ENCODE measurements at places on chromosomes 4 and X.

DNA sequence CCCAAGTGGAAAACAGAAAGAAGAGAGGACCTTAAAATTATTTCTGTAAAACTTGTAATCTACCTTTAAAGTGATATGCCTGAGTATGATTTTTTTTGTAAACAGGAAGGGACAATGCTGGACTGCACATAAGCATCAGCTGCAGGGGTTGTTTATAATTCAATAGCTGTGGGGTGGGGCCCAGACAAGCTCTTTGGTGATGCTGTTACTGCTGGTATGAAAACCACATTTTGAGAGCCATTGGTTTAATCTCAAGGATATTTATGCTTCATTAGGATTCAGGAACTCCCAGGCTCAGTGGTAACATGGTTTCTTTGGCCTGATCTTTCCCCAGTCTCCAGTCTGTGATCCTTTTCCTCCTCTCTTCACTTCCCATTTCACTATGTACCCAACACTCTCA, 34.3 kb upstream of the GRPR start:
- no peak for DNase-seq

GRCh38 chrX:8731559-8732395, at the start of gene ANOS1:
Gene ANOS1 (minus strand): TSS chrX:8732137. CDS start chrX:8732036, 101 bp downstream.
- peak; percentile 69 for DNase-seq

- DNase-seq, result no peak
These were observed 43.5 kb downstream of the CLDN34 start for GRCh38 chrX:10010686-10011085.

- DNase-seq, result no peak
These were observed 29.9 kb upstream of the PJA1 start for GRCh38 chrX:69195192-69195591.

- DNase-seq, result no peak
These were observed 41.2 kb upstream of the RNF150 start for GRCh38 chr4:141174457-141174856.

GRCh38 chr4:8723222-8723980, 130.8 kb downstream of the CPZ start:
- no peak for DNase-seq

- no peak for DNase-seq
These were observed 234.8 kb upstream of the DIPK2B start for GRCh38 chrX:45435481-45435880.

GRCh38 chrX:15956681-15957080, 102.1 kb upstream of the AP1S2 start:
- peak; percentile 48 for DNase-seq

- no peak for DNase-seq
These were observed 152.1 kb downstream of the PALLD start for GRCh38 chr4:168648929-168649328.

DNA sequence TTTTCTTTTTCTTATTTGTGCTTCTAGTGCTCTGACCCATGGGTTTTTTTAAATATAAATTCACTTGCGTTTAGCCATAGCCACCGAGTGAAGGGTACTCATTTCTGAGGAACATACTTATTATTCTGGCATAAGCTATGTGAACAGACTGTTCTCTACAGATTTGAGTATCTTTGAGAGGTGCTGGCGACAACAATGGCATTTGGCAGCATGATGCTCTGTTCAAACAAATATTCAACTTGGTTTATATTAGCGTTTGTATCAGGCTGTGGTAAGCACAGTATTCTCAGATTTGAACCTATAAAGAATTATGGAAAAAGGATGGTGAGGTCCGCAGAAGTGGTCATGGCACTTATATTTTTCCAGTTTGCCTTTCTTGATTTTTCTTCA, 108.7 kb upstream of the LIMCH1 start:
- no peak for DNase-seq

- no peak for DNase-seq
These were observed 1499.7 kb upstream of the AGA start for GRCh38 chr4:178941975-178942374.

DNA sequence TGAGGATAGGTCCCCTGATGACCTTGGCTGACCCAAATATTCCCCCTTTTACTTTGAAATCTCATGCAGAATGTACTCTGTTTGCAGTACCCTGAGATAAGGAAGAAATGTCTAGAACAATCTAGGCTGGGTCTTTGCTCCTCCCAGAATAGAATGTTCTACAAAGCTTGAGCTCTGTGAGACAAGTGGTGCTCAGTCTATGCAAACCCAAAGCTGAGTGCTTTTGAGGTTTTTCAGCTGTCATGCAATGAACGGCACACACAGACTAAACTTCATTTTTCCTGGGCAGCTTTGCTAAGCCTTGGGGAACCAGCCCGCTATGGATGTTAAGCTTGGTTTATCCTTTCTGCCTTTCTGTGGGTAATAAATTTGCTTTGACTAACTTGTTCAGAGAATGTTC, 513.6 kb downstream of the FAT4 start:
- no peak for DNase-seq

GRCh38 chr4:176789955-176790354, 2.8 kb downstream of the VEGFC start:
- DNase-seq, result peak; percentile 66

DNA sequence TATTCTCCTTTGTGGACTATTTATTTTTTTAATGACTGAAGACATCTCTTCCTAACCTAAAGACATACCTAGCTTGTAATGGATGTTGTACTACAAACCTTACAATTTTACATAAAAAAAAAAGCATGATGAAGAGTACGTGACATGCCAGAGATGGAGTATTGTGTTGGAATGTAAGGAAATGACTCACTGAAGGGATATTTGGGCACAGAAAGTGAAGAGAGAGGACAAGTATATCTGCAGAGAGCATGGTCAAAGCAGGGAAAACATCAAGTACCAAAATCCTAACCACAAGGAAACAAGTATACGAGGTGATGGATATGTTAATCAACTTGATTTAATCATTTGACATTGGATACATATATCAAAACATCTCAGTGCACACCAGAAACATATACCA, 1051.4 kb upstream of the PRKX start:
- no peak for DNase-seq

GRCh38 chr4:133464311-133464710, 315.2 kb downstream of the PCDH10 start:
- DNase-seq, result no peak

DNA sequence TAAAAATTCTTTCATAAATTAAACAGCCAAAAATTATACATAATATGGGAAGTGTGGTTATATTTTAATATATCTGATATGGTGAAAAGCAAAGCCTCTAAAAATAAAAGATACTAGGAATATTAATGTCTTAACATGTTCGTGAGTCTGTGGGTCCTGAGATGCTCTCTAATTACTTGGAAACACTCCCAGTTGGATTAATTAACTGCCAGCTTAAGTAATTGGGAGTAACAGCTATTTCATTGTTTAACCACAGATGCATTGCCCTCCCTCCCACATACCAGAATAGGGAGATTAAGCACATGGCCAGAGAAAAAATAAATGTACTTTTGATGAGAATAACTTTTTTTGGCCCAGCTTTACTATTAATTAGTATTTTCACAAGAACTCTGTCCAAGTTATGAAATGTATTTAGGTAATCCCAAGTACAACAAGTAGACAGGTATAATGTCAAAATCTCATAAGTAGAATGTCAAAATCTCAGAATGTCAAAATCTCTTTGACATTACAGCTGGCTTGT, 79.7 kb downstream of the BTC start:
- peak; percentile 73 for DNase-seq

DNA sequence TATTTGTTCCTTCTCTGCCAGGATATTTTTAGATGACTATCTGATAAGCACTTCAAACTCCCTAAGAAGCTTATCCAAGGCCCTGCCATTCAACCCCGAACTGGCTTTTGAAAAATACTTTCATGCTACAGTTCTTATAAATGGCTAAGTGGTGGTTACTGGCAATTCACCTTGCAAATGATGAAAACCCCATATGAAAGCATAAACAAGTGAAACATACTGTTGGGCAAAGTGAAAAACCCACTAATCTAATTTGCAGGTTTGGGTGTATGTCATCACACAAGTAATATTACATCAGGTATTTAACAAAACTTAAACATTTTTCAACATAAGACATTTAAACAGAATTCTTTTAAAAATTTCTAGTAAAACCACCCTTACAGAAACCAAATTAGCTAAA, 31.1 kb downstream of the TAPT1 start:
- DNase-seq, result peak; percentile 70

- peak; percentile 39 for DNase-seq
These were observed 116.7 kb downstream of the GPC3 start for GRCh38 chrX:133868682-133869081.

DNA sequence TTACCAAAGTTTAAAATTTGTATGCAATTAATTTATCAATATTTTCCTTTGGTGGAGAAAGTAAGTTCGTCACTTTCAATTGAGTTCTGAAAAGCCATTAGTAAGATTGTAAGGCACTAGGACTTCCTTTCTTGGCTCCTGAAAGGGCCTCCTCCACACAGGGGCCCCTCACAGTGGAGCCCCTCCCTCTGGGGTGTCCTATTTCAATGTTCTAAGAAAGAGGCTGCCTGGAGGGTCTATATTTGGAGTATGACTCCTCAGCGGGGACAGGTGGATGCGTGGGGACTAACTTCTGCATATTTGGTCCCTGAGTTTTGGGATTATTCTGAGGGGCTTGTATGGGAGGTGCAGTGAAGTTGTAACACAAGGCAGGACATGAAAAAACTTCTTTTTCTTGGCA, 1.6 kb upstream of the ARMCX4 start:
- DNase-seq, result no peak

- DNase-seq, result no peak
These were observed 18.6 kb downstream of the RXFP1 start for GRCh38 chr4:158540125-158540907.

- no peak for DNase-seq
These were observed 90.2 kb downstream of the CBR4 start for GRCh38 chr4:168919706-168920324.

DNA sequence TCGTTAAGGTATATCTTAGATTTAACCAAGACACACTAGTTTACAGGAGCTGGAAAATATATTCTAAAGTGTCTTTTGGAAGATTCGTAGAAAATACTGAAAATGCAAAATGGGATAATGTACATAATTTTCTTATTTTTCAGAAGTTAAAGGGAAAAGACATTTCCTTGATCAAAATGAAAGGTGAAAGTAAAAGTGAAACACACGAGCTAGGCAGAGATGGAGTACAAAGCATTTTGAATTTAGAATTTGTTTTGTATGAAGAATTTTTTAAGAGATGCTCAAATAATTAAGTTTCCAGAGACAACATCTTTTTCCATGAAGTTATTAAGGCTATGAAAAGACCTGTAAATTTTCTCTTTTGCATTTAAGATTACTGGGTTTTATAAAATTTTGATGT, 2192.6 kb upstream of the AGA start:
- DNase-seq, result no peak

- DNase-seq, result no peak
These were observed 340.9 kb upstream of the FGF13 start for GRCh38 chrX:139052461-139052860.

GRCh38 chrX:155995321-155995875, 2.1 kb upstream of the IL9R start:
- no peak for DNase-seq

DNA sequence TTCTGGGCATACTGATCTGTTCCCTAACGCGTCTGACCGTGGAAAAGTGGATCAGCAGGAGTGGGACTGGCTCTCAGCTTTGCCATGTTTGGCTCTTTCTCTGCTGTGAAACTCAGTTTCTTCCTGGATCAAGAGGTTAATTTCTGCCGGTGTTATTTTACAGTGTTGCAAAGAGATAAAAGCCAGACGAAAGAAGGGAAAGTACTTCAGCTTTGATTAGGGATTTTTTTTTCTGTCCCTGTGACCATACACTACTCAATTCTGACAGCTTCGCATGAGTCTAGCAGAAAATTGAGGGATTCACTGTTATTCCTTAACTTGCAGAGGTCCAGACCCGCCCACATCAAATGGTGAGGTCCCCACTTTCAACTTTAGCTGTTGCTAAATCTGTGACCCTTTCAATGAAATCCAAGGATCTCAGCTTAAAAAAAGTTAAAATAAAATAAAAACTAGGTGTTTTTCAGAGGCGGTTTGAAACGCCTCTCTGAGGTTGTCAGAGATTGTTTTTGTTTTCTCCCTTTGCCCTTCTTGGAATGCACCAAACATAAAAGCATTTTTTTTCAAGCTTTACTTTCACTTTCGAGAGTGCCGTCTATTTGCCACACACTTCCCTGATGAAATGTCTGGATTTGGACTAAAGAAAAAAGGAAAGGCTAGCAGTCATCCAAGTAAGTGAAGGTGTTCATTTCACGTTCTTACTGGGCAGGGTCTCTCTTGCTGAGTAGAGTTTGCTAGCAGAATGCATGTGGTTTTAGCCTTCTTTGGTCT, at the start of gene TLR3:
TSS of gene TLR3 (plus strand) at position 576 of the 768 bp plus-strand sequence. CDS start 7,464 bp downstream, outside the sequence.
- DNase-seq, result no peak

GRCh38 chrX:154834562-154834961, at the start of gene SMIM9:
Gene SMIM9 (minus strand): TSS chrX:154834662. CDS start chrX:154830856, 3,806 bp downstream.
- no peak for DNase-seq
